ENCODE measurements at places on chromosomes 3 and 15.

- no peak for DNase-seq
Observed at GRCh38 chr15:41462084-41462795, 31.4 kb upstream of the ITPKA start.

GRCh38 chr3:159902546-159903314 lies 85.9 kb upstream of the IL12A start:
- no peak for DNase-seq

DNA sequence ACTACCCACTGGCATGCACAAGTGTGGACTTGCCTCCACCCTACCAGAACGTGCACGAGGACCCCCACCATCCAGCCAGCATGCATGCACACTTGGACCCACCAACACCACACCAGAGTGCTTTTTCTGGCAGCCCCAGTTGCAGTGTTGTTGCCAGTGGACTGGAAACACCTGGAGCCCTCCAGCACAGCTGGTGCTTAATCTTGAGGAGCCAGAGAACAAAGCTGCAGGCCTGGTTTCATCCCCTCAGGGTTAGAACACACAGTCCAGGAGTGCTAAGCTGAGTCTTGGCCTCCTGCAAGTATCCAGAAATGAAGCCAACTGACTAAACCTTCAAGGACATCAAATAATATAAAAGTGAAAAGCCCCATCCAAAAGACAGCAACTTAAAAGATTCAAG lies 888.0 kb downstream of the NTRK3 start:
- no peak for DNase-seq

- peak; percentile 93 for DNase-seq
Observed at GRCh38 chr15:89662893-89663626, 7.8 kb upstream of the KIF7 start.

- DNase-seq, result no peak
Observed at GRCh38 chr15:28929200-28929599, 43.4 kb downstream of the APBA2 start.

DNA sequence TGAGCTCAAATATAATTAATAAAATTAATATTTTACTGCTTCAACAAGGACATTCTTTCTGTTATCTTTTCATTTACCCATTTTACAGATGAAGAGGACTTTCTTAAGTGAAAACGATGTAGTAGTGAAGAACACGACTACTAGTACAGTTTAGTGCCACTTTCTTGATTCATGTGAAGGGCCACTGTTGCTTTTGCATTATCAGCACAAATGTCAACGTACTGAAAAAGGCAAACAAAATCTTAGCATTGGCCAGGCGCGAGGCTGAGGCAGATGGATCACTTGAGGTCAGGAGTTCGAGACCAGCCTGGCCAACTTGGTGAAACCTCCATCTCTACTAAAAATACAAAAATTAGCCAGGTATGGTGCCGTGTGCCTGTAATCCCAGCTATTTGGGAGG lies 9.5 kb downstream of the PPP1R14D start:
- no peak for DNase-seq

GRCh38 chr15:69854001-69854400 lies 243.7 kb downstream of the TLE3 start:
- DNase-seq, result no peak

GRCh38 chr3:34582055-34582454 lies 783.6 kb downstream of the PDCD6IP start:
- no peak for DNase-seq

GRCh38 chr3:109900783-109901182 lies 563.4 kb upstream of the DPPA4 start:
- DNase-seq, result no peak

DNA sequence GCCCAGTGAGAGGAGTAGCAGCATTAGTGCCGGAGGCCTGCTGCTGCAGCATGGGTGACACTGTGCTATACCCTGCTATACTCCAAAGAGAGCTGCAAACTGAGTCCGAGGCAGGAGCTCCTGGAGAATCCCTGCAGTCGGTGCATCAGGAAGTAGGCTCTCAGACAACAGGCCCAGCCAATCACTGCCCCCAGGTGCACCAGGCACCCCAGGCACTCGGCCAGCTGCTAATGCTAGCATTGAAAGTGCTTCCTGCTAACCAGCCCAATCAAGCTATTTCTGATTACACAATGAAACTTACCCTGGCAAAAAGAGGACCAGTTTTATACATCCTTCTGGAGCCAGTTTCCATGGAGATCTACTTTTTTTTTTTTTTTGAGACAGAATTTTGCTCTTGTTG lies 45.6 kb upstream of the IREB2 start:
- no peak for DNase-seq

GRCh38 chr3:169847896-169848295 lies 21.8 kb downstream of the LRRC31 start:
- DNase-seq, result no peak

- no peak for DNase-seq
Observed at GRCh38 chr15:38745126-38745525, 180.5 kb upstream of the RASGRP1 start.

DNA sequence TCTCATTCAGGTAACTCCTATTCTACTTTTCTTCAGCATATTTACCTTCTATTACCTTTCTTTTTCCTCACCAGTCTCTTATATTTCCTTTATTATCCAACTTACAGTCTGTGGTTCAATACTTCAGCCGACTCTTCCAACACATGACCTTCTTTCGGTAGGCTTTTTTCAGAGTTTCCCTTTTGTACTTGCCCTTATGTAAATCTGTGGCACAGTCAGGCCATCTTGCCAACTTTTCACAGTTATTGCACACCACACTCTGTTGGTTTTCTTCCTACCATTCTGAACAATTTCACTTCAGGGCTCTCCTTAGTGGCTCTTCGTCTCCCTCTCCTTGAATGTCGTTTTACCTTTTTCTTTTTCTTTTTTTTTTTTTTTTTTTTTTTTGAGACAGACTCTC lies 427.8 kb downstream of the LPP start:
- DNase-seq, result no peak

DNA sequence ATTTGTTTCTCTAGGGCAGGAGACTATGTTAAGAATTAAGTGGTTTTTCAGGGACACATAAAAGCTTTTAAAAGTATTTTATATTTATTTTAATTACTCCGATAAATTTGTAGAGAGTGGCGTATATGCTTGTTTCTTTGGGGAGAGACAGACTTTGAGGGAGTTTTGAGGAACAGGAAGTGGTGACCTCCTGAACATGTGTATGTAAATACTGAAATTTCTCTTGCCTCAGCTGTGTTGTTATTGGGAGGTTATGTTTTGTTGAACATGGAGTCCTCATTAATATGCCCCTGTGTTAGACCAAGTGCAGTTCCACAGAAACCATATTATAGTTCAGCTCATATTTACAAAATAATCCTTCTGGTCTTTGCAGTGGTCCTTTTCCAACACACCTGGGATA lies 41.8 kb upstream of the UTS2B start:
- no peak for DNase-seq

DNA sequence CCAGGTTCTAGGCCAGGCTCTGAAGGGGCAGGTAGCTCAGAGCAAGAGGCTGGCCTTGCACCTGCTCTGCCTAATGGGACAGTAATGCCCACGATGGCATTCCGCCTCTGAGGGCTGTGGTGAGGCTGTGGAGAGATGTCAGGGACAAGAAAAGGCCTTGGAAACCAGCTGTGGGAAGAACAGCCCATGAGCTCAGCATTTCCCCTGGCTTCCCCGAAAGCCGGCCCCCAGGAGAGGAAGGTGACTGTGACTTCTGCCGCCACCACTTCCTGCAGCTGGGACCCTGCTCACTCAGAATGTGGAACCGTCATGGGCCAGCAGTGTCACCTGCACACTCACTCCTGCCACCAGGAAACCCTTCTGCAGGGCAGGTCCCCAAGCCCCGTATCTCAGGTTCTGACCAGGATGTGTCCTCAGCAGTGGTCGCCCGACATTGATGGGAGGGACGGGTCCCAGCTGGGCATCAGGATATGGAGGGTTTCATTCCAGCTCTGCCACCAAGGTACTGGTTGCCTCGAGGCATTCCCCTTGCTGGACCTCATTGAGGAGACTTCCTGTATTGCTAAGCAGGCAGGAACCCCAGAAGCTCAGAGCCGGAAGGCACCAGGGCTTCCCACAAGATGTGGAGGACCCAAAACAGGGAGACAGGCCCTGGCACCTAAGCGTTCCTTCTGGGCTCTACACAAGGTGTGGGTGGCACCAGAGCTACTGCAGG lies 30.7 kb downstream of the SEMA7A start:
- no peak for DNase-seq

DNA sequence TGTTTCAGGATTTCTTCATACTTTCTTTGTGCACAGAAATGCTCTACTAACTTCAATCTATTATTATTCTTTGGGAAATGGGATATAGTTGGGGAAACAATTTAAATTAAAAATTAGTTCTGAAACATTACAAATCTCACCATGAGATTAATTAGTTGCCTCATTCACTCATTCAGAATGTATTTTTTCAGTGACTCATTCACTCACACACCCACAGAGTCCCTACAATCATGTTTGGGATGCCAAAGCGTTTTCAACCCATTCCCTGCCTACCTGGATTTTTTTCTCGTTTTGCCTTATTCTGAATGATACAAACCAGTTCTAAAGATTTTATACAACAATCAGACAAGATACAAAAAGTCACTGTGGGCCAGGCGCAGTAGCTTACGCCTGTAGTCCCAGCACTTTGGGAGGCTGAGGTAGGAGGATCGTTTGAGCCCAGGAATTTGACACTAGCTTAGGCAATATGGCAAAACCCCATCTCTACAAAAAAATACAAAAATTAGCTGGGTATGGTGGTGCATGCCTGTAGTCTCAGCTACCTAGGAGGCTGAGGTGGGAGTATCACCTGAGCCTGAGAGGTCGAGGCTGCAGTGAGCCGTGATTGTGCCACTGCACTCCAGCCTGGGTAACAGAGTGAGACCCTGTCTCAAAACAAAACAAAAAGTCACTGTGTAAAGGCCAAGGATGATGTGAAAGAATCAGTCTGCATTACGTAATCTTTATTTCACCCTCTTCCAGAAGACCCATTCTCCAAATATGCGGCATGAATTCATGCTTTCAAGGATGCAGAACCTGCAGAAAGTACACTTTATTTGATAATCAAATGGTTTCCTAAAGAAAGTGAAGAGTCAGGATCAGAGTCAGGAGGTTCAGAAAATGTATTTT lies 34.8 kb upstream of the ARHGEF3 start:
- DNase-seq, result no peak

DNA sequence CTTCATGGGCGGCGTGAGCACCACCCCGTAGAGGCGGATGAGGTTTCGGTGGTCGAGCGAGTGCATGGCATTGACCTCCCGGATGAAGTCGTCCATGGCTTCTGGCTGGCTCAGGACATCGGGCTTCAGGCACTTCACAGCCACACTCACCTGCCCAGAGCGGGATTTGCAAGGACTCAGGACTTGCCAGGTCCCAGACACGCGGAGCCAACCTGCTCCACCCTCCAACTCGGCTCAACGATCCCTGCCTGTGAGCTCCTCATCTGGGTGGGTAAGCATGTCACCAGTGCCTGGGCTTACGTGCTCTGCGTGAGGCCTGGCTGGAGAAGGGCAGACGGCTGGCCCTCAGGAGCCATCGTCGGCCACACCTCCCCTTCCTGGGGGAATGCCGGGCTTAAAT lies 25.2 kb downstream of the TNK2 start:
- DNase-seq, result no peak

- no peak for DNase-seq
Observed at GRCh38 chr15:96595951-96596350, 265.5 kb downstream of the NR2F2 start.

DNA sequence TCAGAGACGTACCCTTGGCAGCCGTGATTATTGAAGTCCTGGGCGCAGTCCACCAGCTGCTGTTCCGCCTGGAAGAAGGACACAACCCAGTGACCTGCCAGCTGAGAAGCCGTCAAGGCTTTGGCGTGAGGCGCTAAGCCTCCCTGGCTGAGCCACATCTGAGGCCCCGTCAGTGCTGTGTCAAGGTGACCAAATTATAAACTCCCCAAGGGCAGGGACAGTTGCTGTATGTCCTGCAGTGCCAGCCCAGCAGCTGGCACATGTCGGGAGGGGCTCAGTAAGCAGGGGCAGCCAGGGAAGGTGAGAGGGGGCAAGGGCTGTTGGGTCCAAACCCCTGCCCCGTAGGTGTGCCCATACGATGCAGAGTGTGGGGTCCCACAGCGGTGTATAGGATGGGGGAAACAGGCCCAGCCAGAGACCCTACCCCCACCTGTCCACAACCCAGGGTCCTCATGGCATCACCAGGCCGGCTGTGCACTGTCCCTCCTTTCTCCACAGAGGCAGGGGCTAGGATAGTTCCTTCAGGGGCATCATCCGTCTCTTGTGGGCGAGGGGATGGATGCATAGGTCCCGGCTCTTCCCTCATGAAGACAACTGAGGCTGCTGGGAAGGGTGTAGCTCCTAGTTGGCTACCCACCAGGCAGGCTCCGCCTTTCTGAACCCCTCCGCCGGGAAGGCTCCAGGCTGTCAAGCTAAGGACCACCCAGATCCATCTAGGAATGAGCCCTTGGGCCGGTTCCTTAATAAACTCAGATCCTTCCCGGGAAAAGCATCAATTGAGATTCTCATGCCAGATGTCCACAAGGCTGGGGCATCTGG lies 13.2 kb downstream of the CTSH start:
- DNase-seq, result no peak

GRCh38 chr15:55685286-55685685 lies 57.7 kb downstream of the PRTG start:
- no peak for DNase-seq

DNA sequence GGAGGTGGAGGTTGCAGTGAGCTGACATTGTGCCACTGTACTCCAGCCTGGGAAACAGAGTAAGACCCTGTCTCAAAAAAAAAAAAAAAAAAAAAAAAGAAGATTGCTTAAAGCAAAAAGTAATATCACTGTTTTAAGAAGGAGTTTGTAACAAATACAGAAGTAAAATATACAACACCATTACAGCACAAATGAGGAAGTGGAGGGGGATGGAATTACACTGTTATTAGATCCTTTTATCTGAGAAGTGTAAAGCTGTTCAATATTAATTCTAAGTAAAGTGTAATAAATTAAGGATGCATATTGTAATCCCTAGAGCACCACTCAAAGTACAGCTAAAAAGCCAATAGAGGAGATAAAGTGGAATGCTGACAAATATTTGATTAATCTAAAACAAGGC lies 47.0 kb upstream of the SNRPA1 start:
- no peak for DNase-seq

GRCh38 chr3:197793247-197793646 lies 2.2 kb downstream of the LRCH3 start:
- DNase-seq, result peak; percentile 2

GRCh38 chr15:30905821-30906220 lies 2.1 kb downstream of the FAN1 start:
- DNase-seq, result no peak

DNA sequence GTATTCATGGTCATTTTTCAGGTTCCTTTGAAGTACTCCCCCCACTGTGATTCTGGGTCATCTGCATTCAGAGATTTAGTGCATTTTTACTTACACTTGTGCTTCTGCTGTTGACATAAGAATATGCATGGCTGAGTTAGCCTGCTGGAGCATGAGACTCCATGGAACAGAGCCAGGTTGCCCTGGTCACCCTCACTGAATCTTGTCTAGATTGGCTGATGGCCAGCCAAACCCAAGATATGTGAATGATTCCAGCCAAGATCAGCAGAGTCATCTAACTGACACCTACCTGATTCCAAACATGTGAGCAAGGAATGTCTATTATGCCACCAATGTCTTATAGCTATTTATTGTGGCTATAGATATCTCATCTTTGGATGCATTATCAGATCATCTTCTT lies 25.1 kb downstream of the DTWD1 start:
- no peak for DNase-seq

- DNase-seq, result no peak
Observed at GRCh38 chr3:42823351-42823750, 14.1 kb downstream of the ACKR2 start.
